ENCODE measurements at places on chromosomes 1 and 21. TPM values are rescaled to one million over a fixed set of nuclear protein-coding genes. Genes with fewer than 3 reads are reported as not detected.

Gene S100A1
- total RNA-seq = not detected

Gene AGT
- total RNA-seq = 0.16 TPM

Gene CFAP141
- not detected for total RNA-seq

Gene SPRR2A
- not detected for total RNA-seq

Gene MTARC1
- total RNA-seq = 28.3 TPM

Gene ICOSLG
- total RNA-seq = 0.07 TPM

Gene MROH7
- not detected for total RNA-seq

Gene ITGB3BP
- 57.6 TPM for total RNA-seq

Gene OR2C3
- not detected for total RNA-seq

Gene TAF5L
- 29.4 TPM for total RNA-seq

Gene ANGPTL3
- not detected for total RNA-seq

Gene HLX
- total RNA-seq = 0.43 TPM

All from neural crest cell (in vitro differentiated cells).